ENCODE measurements at places on chromosomes 1 and 21.

DNA sequence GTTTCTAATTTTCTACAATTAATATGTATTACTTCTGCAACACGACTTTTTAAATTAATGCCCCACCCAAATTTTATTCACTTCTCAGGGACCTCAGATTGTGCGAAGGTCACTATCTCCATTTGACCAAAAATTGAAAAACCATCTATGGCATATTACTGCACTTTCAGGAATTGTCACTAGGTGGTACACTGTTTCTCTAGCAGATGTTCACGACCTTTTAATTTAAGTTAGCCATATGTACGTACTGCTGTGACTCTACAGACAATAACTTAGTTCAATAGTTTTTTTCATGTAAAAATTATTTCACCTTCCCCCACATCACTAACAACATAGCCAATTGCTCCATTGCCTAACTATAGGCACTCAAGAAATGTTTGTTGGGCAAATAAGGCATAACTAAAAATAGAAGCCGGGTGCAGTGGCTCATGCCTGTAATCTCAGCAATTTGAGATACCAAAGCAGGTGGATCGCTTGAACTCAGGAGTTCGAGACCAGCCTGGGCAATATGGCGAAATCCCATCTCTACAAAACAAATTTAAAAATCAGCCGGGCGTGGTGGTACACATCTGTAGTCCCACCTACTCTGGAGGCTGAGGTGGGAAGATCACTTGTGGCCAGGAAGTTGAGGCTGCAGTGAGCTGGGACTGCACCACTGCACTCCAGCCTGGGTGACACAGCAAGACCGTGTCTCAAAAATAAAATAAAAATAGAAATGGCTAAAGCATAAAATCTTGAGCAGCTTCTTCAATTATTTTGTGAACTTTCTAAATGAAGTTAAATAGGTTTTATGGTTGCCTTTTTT is 75.7 kb upstream of the PKN2 start:
- DNase-seq = no peak

GRCh38 chr1:232551386-232551785 is 78.5 kb downstream of the SIPA1L2 start:
- DNase-seq = no peak

GRCh38 chr1:214712737-214713136 is 109.7 kb downstream of the CENPF start:
- no peak for DNase-seq

- peak; percentile 52 for DNase-seq
Measured at GRCh38 chr1:53326598-53327181, 1.2 kb downstream of the LRP8 start.

GRCh38 chr1:35650416-35650815 is 9.1 kb upstream of the PSMB2 start:
- DNase-seq = no peak

DNA sequence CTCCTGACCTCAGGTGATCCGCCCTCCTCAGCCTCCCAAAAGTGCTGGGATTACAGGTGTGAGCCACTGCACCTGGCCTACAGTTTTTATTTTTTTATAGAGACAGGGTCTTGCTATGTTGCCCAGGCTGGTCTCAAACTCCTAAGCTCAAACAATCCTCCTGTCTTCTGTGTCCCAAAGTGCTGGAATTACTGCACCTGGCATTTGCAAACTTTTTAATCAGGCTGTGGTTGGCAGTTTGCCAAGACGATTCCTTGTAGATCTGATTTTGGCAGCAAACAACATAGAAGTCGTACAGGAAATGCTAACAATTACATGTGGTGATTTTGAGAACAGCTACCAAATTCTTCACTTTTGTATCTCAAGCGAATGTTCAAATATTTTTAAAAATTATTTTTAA is 10.1 kb downstream of the RBP7 start:
- peak; percentile 18 for DNase-seq

- no peak for DNase-seq
Measured at GRCh38 chr1:198756470-198756869, 117.6 kb downstream of the PTPRC start.

- DNase-seq = no peak
Measured at GRCh38 chr1:165330483-165330882, 26.0 kb downstream of the LMX1A start.

- DNase-seq = no peak
Measured at GRCh38 chr1:239563681-239564080, 177.3 kb downstream of the CHRM3 start.

DNA sequence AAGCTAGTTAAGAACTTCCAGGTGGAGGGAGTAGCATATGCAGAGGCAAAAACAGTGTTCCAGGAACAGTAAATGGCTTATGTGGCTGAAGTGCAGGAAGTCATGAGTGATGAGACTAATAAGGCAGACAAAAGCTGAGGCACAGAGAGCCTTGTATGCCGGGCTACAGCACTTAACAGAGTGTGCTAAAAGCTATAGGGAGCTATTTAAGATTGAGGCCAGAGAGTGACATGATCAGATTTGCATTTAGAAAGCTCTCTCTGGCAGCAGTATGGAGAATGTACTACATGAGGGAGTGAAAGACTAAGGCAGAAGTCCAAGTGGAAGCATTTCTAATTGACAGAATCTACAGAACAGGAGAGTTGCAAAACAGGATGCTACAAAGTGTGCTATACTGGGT is 38.6 kb downstream of the WASF2 start:
- no peak for DNase-seq

DNA sequence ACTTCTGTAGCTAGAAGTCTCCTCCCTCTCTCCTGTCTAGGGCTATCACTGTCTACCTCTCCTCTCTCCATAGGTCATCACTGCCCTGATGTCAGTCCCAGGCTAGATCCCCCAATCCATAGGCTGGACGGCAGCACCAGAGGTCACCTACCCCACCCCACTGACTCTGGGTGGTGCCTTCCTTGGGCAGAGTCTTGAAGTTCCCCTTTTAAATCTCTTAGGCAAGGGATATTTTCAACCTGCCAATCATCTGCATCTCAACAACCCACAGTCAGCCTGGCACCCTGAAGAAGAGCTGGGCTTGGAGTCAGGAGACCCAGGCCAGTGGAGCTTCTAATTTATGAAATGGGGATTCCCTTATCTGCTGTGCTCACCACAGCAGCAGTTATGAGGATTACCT is 13.2 kb downstream of the MYBPH start:
- DNase-seq = no peak

DNA sequence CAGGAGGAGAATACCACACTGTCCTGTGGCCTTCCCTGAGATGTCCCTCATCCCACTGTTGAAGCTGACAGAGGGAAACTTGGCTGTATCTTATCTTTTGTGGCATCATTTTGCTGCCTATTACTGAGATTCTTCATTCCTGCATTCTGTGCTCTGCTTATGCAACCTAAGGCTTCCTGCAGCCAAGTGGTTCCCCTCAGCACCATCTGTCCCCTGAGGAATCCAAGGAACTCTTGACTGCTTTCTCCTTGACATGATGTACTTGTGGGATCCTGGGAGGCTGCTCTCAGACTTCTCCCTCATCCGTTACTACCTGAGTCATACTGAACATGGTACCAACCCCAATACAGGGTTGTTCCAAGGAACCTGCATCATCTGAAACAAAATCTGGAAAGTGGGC is 21.1 kb upstream of the RIMKLA start:
- DNase-seq = no peak

DNA sequence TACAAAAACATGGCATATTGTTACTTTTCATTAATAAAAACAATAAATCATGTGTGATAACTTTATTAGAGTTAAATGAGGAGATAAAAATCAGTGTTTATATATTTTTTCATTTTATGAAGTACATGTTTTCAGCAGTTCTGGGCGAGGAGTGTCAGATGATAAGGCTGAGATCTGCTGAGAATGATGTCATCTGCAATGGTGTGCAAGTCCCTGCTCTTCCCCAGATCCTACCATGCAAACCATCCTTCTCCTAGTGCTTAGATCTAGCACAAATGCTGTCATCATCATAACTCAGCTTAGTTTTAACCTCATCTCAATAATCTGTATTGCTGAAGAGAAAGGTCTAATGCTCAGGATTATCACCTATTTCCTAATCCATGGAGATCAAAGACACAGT is 214.4 kb upstream of the DAB1 start:
- DNase-seq = no peak

GRCh38 chr1:169601096-169601881 is 15.0 kb upstream of the F5 start:
- DNase-seq = no peak

DNA sequence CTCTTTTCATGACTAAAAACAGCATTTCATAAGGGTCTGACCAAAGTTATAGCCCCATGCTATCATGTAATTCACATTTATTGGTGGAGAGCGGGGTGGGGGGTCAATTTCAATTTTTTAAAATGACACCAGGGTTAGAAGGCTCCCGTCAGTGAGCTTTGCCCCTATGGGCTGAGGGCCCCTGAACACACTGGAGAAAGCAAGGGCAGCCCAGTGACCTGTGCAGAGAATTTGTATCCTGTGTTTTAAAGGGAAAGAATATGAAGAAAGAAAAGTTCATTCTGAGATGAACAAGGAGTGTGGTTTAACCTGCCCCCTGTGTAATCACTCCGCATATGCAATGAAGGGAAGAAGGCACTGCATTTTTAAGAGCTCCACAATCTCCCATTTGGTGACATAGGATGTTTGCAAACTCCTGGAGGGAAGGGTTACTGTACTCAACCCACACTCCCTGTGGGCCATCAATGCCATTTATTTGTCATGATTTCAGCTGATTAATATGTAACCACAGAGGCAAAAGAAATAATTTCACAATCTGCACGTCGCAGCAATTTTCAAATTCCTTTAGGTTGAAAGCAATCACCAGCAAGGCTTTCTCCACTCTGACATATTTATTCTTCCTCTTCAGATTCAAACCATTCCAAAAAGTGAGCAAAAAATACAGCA is 95.6 kb downstream of the ZNF281 start:
- no peak for DNase-seq

DNA sequence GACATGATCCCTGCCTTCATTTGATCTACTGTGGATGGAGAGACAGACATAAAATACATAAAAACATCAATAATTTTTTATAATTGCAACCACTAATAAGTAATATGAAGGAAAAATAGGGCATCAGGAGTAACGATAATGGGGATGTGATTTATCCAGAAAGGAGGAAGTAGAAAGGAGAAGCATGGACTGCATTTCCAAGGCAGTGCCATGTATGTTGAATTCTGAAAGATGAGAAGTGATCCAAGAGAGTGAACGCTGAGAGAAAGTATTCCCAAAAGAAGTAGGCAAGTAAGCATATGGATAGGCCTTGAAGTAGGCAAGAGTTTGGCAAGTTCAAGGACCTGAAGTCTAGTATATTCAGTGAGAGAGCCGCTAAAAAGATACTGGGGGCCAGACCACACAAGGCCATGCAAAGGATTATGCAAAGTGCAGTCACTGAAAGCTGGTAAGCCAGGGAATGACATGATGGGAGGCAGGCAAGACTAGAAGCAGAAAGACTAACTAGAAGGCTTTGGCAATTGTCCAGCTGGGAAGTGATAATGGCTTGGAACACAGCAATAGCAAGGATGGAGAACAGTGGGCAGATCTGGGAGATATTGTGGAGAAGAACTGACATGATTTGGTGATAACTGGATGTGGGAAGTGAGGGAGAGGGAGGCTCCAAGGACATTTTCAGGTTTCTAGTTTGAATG is 85.9 kb downstream of the TM2D1 start:
- DNase-seq = peak; percentile 36
